ENCODE measurements at places on chromosomes 6 and 20.
A peak's percentile ranks its signal among the peaks of the same experiment; 100 is the strongest.

DNA sequence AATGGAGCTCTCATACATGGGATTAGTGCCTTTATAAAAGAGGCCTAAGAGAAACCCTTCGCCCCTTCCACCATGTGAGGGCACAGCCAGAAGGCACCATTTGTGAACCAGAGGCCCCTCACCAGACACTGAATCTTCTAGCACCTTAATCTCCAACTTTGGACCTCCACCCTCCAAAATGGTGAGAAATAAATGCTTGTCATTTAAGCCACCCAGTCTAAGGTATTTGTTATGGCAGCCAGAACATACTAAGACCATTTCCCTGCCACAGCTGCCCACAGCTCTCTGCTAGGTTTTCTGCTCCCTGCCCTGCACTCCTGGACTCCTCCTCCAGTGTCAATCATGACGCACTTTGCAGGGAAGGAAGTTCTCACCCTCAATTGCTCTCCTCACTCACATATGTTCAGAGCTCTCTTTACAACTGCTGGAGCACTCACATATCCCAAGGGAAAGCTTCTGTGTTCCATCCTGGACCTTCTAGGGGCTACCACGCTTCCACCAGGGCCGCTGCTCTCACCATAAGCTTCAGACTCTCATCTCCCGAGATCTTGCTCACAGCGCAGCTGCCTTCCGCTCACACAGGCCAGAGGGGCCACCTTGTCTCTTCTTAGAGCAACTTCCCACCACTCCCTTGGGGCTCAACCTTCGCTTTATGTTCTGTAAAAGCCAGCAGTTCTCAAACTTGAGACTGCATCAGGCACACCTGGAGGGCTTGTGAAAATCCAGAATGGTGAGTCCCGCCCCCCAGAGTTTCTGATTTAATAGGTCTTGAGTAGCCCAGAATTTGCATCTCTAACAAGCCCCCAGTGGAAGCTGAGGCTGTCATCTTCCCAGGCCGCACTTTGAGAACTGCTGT lies 1.6 kb upstream of the LY86 start:
- no peak for DNase-seq

DNA sequence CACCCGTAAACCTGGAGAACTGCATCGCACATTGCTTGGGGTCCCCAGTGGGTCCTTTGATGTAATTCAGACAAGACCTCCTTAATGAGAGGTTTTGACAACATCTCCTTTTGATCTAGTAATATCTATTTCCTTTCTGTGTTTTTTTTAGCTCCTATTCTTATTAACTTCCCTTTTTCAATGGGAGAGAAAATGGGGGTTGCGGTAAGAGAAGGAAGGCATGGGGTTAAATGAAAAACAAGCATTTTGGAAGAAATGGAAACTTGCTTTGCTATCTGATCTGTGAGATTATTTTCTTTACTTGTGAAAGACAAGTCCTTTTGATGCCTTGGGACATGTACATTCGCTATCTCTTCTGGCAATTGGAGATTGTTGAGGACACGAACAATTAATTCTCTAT lies 418.6 kb upstream of the MAN1A1 start:
- no peak for DNase-seq

DNA sequence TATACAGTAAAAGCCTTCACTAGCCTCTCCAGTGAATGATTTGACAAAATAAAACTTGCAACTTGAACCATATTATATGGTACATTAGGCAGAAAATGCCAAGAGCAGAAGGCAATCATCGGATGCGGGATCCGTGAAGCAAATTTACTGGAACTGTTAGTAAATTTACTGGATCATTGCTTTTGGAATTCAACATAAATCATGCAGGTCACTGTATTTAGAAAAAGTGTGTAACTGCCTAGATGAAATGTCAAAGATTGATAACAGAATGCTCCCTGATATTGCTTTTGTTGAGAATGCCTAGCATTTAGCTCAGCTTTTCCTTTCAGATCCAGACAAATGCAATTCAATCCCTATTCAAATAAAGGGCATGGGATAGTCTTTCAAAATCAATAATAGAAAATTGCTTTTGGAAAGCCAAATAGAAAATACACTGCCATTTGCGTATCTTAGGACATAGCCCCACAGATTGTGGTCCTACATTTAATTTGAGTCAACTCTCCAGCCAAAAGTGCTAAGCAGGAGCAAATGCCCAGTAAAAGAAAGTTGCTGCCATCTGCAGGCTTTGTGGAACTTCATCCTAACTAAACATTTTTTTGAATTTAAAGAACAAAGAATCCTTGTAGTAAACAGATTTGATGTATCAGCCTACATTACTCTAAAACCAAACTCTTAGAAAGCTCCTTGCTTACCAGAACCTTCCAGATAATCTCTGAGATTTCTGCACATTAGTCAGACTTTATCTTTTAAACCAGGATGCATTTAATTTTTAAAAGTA lies 109.5 kb upstream of the HSF2 start:
- no peak for DNase-seq

- peak; percentile 50 for DNase-seq
Observed at GRCh38 chr20:31587545-31588389, 17.3 kb upstream of the ID1 start.

DNA sequence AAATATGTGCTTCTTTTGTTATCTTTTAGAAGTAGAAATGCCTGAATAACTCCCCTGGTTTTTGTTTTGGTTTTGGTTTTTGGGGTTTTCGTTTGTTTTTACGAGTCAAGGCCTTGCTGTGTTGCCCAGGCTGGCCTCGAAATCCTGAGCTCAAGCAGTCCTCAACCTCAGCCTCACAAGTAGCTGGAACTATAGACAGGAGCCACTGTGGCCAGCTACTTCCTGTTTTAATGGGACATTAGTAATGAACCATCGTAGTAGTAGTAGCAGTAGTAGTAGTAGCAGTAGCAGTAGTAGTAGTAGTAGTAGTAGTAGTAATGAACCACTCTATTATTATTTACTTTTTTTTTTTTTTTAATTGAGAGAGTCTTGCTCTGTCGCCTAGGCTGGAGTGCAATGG lies 66.0 kb downstream of the UBR2 start:
- no peak for DNase-seq

DNA sequence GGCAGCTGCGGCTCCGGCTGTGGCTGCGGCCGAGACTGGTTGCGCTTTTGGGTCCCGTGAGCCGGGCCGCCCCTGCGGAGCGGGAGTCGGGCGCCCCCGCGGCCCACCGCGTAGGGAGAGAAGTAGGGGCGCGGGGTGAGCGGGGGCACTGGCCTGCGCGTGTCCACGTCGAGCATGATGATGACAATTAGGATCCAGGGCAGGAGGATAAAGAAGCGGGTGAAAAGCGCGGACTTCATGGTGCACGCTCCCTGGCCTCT lies 739 bp downstream of the B3GAT2 start:
- DNase-seq: no peak

GRCh38 chr20:3106658-3107463 lies 22.3 kb upstream of the AVP start:
- DNase-seq: no peak

- no peak for DNase-seq
Observed at GRCh38 chr6:108564178-108564577, 3.5 kb downstream of the FOXO3 start.

DNA sequence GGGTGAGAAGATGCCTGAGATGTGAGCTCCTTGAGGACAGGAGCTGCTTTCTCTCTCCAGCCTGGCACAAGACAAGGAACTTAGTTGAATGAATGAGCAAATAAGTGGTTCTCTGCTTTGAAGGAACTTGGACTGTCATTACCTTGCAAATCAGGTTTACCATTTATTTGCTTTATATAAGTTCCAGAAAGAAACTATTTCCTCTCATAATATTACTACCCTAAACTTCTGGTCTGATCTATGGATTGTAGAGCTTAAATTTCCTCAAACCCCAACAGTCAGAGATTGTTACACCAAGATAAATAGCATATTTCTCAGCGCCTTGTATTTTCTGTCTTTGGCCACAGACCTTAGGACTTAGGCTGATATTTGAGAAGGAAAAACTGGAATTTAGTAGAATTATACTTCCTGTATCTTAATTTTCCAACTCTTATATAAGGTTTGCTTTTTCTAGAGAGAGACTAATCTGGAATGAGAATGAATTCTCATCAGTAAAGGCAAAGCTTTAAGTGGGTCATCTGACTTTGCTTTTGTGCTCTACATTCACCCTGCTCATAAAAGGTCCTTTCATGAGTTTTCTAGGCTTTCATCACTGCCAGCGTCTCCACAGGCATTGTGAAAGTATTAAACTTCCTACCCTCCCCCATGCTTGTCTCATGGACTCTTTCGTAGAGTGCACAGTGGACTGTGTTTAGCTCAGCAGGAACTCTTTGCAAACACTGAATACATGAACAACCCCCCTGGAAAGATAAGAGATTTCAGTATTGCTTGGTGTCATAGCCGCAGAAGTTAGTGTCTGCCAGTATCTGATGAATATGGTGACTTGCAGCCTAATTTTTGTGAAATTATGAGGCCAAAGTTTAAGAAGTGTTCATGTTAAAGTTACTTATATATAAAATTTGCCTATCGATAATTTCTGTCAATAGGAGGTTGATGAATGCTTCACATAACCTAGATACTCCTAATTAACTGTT lies 74.0 kb downstream of the PTPRA start:
- peak; percentile 37 for DNase-seq

DNA sequence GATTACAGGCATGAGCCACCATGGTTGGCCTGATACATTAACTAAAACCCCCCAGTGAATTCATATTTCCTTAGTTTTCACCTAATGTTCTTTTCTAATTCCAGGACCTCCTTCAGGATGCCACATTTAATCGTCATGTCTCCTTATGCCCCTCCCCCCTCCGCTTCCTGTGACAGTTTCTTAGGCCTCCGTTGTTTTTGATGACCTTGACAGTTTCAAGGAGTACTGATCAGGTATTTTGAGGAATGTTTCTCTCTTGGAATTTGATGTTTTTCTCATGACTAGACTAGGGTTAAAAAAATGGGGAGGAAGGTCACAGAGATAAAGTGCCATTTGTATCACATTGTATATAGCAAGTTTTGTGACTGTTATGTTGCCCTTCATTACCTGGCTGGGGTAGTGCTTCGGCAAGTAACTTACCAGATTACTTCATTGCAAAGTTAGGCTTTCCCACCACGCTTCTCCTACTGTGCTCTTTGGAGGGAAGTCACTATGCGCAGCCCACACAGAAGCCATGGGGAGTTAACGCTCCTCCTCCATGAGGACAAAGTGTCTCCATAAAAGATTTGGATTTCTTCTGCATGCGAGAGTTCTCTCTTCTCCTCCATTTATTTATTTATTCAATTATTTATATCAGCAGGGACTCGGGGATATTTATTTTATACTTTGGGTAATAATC lies 99.5 kb downstream of the NCR2 start:
- no peak for DNase-seq

- peak; percentile 70 for DNase-seq
Observed at GRCh38 chr6:157036245-157036711, 259.1 kb downstream of the ARID1B start.

DNA sequence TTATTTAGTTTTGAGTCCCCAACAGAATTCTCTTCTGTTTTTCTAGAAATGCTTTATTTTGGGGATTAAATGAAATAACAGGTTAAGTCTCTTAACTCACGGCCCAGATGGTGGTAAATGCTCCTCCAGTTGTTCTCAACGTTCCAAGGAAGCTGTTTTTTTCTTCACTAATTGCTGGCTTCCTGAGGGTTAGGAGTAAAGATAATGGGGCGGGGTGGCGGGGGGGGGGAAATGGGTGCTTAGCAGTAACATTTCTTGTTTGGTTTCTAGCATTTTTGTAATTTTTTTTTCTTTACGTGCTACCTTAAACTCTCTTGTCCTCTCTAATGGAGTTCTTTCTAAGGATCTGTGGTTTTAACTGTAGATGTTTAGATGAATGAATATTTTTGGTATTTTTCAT lies 2.2 kb downstream of the SRSF3 start:
- DNase-seq: no peak

DNA sequence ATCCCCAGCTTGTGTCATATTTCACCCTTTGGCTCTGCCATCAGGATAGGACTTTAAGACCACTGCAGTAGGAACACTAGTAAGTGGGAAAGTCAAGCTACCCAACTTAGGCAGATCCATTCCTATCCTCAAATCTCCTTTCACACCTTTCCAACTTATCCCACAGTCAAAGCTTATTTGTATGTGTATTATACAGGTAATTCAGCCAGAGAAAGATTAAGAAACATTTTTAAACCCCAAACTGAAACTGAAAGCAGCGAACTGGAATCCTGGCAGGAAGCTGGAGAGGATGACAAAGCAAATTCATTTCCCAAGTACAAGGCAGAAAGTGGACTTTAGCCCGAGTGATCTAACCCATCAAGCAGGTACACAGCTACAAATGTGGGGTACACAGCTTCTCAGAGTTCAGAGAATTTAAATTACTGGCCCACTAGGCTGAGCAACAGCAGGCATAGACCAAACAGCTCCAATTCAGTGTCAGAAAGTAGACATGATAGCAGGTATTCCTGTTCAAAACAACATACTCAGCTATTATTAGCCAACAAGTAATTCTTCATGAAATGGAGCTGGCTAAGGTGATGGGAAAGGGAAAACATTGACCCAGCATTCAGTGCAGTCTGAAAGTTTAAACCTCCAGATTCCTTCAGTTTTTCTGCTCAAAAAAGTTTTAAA lies 39.1 kb downstream of the ILRUN start:
- peak; percentile 59 for DNase-seq

- no peak for DNase-seq
Observed at GRCh38 chr6:71457929-71458328, 169.3 kb downstream of the OGFRL1 start.

DNA sequence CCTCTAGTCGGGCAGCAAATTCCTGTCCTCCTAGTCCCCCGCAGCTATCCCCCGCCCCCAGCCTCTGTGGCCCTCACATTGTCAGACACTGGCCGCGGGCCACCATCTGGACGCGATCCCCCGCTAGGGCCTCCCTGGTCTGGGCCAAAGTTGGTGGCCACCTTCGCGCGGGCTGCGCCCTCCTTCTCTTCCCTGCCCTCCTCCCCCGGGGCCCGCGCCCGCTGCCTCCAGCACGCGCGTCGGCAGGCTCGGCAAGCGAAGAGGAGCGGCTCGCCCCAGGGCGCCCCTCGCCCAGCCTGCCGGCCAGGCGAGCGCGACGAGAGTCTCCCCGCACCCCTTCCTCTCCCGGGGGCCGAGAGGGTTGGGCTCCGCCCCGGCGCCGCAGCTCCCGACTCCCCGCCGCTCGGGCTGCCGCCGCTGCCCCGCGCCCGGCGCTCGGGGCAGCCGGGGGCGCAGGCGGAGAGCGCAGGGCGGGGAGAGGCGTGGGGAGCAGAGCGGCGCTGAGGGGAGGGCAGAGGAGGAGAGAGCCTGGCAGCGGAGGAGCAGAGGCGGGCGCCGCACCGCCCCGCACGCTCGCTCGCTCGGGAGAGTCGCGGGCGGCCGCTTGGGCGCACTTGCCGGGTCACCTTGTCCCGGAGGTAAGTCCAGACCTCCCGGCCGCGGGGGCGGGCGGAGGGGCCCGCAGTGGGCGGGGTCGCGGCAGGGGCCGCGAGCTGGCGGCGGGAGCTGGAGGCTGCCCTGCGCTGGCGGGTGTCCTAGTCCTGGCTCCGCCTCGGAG lies at the start of gene SYNDIG1:
SYNDIG1 (plus strand) TSS at position 514 of the 778 bp plus-strand sequence. CDS start 73,469 bp downstream, outside the sequence.
- DNase-seq: peak; percentile 52

All from thyroid gland (tissue), 4 donors.